ENCODE measurements at places on chromosomes 5 and 9.

GRCh38 chr9:136711751-136712689, at the start of gene DIPK1B:
Gene DIPK1B, plus strand, starts transcription at chr9:136712572. Its CDS starts 94 bp downstream, at chr9:136712666.
- no peak for DNase-seq

DNA sequence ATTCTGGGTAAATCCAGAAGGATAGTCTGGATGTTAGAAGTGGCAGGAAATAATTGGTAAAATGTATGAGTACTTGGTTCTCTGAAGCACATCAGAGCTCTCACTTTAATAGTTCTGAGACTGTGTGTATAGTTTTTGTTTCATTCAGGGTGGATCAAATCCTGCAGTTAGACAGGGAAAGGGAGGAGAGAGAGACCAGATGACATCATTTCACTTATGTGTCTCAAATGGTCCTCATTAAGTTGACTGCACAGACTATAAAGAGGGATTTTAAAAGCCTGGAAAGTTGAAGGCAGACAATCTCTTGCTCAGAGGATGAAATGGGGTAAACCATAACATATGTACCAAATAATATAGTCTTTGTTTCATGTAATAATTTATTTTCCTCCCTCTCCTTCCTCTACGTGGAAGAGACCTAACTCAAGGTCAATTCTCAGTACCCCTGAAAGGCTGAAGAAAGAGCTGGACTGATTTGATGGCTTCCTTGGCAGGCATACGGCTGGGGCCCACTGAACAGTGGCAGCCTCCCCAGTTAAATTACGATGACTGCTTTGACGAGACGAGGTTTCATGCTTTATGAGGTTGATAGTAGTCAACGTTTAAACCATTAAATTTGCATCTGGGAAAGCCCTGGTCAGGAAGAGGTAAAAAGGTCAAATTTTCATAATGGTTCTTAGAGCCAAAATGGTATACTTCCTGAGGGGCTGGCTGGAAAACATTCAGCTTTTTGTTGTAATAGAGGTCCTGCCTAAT, 395.1 kb upstream of the RPS23 start:
- no peak for DNase-seq

- DNase-seq = no peak
Observed at GRCh38 chr9:128296340-128297220, 20.5 kb downstream of the SWI5 start.

- no peak for DNase-seq
Observed at GRCh38 chr5:134055015-134055414, 50.2 kb upstream of the VDAC1 start.

GRCh38 chr9:111974092-111974681, 77.6 kb downstream of the UGCG start:
- DNase-seq = no peak

GRCh38 chr9:1959371-1959770, 55.8 kb upstream of the SMARCA2 start:
- DNase-seq = no peak

Measured in C1 segment of cervical spinal cord (tissue), 14 donors.